ENCODE measurements at places on chromosomes 1 and 21.

GRCh38 chr1:154992721-154993571, 440 bp upstream of the LENEP start:
- DNase-seq: no peak

DNA sequence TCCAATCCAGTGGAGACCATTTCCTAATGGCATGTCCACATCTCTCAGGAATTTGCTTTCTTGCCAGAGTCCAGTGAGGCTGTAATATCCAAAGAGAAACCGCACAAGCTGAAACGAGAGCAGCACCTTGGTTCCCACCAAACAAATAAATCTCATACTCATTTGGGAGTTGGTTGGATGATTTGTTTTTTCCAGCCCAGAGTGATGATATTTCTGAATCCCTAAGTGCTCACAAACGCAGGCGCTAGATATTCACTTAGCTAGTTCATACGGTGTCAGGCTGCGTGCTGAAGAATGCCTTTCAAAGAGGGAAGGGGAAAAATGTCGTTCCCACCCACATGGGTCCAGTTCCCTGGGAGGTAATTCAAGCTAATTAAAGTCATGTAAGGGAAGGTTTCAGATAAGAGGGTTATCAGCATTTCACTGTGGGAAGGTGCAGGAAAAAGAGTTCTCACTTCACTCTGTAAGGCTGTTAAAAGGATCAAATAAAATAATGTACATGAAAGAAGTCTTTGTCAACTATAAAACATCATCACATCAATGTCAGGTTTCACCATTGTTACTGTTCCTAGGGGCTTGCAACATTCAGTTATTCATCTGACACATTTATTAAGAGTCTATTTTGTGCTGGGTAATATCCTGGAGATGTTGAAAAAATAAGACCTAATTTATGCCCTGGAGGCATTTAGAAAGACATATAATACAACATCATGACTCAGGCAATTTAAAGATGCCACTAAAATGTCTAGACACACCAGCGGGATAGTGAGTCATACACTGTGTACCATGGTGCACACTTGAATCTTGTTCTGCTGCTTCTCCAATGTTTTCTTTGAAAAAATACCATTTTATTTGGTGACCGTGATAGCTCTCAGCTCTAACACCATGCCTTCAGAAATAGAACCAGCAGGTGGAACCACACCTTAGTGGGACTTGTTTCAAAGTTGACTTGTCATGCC, 19.3 kb downstream of the DPT start:
- DNase-seq: no peak

GRCh38 chr1:23561076-23561812, 1.9 kb upstream of the ID3 start:
- DNase-seq: no peak

- no peak for DNase-seq
Measured at GRCh38 chr21:41613533-41613909, 105.6 kb upstream of the TMPRSS2 start.

GRCh38 chr1:95951371-95952102, 717.5 kb downstream of the RWDD3 start:
- DNase-seq: no peak

GRCh38 chr1:27496604-27497155, 6.7 kb upstream of the WASF2 start:
- no peak for DNase-seq

DNA sequence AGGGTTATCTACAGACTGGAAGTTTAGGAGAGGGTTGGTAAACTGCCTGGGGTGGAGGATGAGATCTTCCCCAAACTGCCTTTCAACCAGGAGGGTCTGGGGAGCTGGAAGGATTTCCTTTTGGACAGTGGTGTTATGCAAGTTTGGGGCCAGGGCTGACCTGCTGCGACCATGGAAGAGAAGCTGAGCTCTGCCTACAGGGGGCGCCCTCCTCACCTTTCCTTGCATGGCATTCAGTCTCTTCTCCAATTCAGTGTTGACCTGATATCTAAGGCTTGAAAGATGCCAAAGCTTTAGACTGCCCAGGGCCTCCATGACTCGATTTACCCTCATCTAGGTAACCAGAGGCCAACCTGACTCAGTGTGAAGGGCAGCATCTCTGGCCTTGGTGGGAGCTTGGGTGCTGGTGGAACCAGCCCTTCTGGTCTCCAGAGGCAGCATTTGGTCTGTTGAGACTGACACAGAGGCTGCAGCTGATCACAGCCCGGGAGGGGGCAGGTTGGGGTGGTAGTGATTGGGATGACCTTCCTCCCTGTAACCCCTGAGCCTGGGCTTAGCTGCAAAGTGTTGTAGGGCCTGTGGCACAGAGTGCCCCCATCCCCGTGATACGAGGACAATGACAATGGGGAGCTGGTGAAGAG, 170.0 kb downstream of the GRIK3 start:
- no peak for DNase-seq

DNA sequence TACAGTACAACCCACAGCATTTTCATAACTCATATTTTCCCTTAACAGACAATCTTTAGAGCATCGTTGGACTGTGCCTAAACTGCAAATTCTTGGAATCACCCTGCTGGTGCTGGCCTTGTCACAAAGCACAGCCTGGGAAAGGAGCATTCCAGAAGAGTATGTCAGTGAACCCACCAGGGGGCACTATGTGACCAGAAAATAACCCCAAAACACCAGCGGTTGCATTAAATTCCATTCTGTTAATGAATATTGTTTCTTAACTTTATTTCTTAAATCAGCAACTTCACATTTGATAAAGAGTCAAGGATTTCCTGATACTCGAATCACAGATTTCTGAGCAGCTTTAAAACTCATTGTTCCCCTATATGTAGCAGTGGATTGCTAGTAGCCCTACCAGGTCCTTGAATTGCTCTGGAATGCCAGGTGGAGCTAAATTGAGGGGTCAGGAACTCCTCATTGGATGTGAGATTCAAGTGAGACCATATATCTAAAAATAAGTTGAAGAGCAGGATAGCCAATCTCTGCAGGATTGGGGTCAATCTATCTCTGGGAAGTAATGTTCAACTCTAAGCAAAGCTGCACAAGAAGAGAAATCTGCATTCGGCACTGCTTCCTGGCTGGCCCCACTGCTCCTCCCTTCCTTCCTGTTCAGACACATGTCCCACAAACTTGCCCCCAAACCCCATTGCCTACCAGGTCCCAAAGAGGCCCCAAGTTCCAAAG, 12.7 kb upstream of the RAB4A start:
- peak; percentile 48 for DNase-seq

Measured in stimulated activated CD4-positive, alpha-beta T cell treated with anti-CD3 and anti-CD28 coated beads, Interleukin-12 subunit alpha, Interleukin-12 subunit beta, amount 100 ng/mL, for 4 hours (primary cell).